ENCODE measurements at places on chromosomes 7 and 10.
A peak's percentile ranks its signal among the peaks of the same experiment; 100 is the strongest.

- no peak for DNase-seq
Observed at GRCh38 chr10:15943426-15943825, 83.1 kb upstream of the MINDY3 start.

DNA sequence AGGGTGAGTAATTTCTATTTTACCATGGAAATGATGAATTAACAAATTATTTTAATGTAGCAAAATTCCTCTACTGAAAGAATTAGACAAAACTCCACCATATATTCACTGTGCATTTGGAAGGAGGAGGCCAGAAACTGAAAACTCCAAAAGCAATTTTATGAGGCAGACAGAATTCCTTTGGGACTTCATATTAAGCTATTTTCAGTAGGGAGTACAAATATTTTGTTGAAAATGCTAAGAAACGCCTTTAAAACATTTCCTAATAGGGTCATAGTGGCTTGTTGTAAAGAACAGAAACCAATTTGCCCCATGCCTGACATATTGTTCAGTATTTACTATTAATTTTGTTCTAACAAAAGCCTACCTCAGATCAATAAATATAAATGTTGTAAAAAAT lies 117.8 kb downstream of the TES start:
- no peak for DNase-seq

DNA sequence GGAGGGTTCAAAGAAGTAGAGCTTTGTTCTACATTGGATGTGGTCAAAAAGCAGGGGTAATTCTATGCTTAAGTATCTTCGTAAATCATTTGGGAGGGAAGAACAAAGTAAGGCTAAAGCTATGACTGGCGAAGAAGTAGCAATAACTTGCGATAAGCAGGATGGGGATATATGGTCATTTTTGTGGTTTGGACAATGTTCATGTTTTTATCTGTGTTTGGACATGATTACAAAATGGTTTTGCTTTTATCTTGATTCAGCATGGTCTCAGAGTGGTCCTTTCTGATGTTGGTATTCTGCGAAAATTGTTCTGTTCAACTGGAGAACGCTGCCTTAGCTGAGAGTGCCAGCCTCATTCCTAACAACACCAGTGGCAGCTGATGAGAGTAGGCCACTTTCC lies 208.8 kb downstream of the SEMA3A start:
- DNase-seq = no peak

DNA sequence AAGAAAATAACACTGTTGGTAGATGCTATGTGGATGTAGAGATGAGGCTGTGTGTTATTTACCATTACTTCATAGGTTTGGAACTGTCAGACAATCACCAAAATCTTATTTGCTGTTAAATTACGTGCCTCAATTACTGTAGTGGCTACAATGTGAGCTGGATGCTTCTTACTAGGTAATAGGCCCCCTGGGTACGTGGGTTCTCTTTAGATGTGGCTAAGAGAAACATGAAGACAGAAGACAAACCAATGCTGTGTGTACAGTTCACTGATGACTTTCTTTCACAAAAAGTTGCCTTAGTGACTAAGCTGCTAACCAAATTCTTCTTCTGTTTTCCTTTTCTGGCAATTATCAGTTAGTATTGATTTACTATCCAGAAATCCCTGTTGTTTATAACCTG lies 144.6 kb downstream of the SEMA3E start:
- DNase-seq = no peak

- no peak for DNase-seq
Observed at GRCh38 chr10:131249955-131250344, 61.6 kb downstream of the TCERG1L start.

GRCh38 chr10:62079885-62080559 lies 178.5 kb downstream of the ARID5B start:
- DNase-seq = no peak

DNA sequence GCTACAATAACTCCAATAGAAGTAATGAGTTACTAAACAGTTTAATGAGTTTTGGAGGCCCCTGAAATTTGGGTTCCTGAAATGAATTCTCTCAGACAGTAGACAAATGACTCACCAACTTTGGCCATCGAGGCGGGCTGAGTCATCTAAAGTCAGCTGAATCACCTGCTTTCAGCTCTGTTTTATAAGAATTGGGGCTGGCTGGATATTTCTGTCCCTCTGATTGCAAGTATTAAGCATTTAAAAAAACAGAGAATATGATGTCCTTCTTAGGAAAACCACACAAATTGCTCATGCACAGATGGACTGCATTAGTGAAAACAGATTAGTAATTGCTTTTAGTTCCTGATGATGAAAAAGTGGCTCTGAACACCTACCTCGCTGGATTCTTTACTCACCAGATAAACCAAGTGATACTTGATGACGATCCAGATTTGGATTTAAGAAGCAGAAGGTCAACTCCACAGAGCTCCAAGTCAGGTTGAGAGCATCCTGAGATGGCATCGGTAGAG lies 59.1 kb downstream of the ZNF365 start:
- peak; percentile 12 for DNase-seq

GRCh38 chr10:76719006-76719405 lies 918.6 kb downstream of the KCNMA1 start:
- DNase-seq = no peak

- DNase-seq = peak; percentile 89
Observed at GRCh38 chr10:9302140-9302746, 1247.8 kb downstream of the GATA3 start.

DNA sequence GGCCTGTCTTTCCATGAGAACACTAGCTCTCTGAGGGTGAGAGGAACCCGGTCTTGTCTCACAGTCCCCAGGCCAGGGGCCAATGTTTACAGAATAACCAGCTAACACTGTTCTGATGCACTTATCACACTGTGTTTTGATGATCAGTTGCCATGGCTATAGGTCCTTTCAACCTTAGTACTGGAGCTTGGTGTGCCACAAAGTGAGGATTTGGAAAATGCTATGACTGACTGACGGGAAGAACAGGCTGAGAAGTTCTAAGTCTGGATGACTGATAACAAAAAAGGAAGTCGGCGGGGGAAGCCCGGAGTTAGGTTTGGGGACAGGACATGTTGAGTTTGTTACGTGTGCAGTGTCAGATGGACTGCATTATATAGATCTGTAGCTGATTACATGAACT lies 141.8 kb downstream of the CTTNBP2 start:
- DNase-seq = no peak

DNA sequence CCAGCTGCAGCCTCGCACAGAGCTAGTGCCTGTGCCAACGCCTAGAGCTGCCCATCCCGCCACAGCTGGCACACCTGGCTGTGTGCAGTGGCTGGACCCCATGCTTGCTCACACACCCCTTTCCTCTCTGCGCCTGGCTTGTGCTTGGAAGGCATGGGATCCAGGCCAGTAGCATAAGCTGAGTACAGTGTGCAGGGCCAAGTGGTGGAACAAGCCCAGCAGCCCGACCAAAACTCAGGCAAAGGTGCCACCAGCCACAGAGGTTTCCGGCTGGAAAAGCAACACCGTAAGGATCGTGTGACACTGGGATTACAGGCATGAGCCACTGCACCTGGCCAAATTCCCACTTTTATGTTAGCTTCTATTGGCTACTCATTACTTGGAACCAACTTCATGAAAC lies 38.4 kb downstream of the SCRN1 start:
- no peak for DNase-seq

GRCh38 chr7:112225006-112225405 lies 18.5 kb downstream of the ZNF277 start:
- no peak for DNase-seq

DNA sequence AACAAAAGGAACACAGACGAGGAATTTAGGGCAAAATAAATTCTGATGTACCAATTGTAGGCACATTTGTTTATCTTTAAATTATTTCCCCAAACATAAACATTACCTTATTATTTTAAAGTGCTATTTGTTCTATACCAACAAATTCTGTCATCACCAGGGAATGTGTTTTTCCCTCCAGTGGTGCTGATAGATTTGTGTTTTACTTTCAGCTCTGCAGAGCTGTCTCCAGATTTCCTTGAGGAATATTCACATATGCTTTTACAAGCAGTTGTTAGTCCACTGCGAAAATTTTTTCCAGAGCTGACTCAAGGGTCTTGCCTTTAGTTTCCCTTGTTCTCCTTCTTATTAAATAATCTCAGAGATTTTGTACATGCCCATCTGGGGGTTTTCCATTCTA lies 362.8 kb downstream of the PHF14 start:
- no peak for DNase-seq

GRCh38 chr10:100879741-100880360 lies 32.9 kb upstream of the SLF2 start:
- no peak for DNase-seq

- DNase-seq = no peak
Observed at GRCh38 chr7:127807340-127807739, 155.3 kb downstream of the SND1 start.

GRCh38 chr10:35937546-35937945 lies 295.4 kb upstream of the FZD8 start:
- no peak for DNase-seq

DNA sequence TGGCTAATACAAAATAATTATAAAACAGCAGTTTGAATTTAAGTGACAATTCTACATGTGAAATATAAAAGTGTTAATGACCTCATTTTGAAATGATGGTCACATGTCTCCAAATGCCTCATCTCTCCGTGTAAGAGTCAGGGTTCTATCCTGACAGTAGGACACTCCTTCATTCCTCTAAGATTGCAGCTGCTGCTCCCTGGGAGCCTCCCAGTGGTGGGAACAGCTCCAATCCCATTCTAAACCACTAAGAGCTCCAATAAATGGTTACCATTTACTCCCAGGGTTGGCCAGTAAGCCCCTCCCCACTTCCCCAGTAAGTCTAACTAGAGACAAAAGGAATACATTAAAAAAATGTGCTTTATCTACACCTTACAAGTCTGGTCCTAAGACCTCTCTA lies 344.6 kb upstream of the AOAH start:
- no peak for DNase-seq

GRCh38 chr10:101131962-101132635 lies 999 bp downstream of the TLX1 start:
- no peak for DNase-seq

DNA sequence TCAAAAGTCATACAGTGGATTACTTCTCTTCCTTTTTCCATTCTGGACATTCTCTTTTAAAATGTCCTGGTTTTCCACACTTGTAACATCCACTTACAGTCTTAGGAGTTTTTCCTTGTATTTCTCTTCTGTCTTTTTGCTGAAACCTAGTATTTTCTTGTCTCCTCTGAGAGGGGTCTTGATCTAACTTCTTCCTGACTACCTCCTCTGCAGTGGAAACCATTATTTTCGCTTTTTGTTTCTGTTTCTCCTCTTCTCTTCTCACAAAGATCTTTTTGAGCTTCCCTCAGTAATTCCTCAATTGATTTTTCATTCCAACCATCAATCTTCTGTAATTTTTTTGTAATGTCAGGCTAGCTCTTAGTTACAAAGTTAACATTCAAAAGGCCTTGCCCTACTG lies 23.7 kb upstream of the ELOVL3 start:
- no peak for DNase-seq

GRCh38 chr10:130568246-130568645 lies 432.1 kb downstream of the GLRX3 start:
- no peak for DNase-seq

Measured in Kasumi-1 (cell line).